ENCODE measurements at places on chromosomes 4 and X.

DNA sequence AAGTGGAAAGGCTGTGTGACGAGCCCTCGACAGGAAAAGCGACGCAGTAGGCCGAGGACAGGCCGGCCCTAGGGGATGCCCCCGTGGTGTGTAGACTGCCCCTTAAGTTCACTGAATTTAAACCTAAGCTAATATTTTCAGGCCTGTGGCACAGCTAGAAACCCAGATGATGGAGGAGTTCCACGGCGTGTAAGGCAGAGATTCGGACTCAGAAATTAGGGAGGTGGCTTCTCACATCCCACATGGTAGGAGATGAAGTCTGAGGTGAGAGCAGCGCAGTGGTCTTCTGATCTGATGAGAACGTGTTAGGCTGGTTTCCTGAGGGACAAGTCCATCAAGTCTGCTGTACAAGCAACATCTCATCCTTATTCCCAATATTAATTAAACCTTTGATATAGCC is 7.8 kb downstream of the LRP2BP start:
- DNase-seq = no peak

- no peak for DNase-seq
These were observed 1.6 kb upstream of the ATP6AP2 start for GRCh38 chrX:40579141-40579540.

DNA sequence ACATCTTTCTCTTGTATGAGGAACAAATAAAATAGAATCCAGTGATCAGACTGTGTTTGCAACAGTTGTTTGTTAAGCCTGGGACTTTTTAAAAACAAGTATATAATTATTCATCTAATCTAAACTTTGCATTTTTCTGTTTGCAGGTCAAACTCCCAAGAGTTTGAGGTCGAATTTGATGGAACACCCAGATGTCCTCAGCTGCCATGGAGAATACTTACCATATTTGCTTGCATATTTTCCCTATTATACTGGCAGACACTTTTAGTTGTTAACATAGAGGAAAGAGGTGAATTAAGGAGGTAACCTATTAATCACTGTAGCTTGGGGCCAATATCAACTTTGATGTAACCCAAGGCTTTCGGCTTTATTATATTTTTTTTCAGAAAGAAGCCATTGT is 401.5 kb upstream of the DIPK2B start:
- no peak for DNase-seq

DNA sequence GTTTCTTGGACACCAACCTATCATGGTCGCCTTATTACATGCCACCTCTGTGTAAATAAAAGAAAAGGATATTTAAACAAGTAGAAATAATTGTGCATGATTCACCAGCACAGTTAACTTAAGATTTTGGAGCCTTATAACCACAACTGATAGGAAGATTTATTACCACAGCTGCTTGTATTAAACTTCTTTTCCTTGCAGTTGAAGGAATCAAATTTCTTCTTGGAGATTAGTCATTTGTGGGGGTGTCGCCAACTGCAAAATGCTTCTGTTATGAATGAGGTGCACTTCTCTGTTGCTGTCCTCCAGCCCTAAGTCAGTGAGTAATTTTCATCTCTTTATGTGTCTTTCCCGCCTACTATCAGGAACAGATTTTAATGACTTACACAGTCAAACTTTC is 73.3 kb downstream of the OR13H1 start:
- no peak for DNase-seq

- no peak for DNase-seq
These were observed 24.0 kb downstream of the CEP44 start for GRCh38 chr4:174307694-174308093.

GRCh38 chrX:24955372-24955930 is 60.3 kb downstream of the ARX start:
- no peak for DNase-seq

- no peak for DNase-seq
These were observed 583.8 kb upstream of the GALNT7 start for GRCh38 chr4:172584816-172585215.

DNA sequence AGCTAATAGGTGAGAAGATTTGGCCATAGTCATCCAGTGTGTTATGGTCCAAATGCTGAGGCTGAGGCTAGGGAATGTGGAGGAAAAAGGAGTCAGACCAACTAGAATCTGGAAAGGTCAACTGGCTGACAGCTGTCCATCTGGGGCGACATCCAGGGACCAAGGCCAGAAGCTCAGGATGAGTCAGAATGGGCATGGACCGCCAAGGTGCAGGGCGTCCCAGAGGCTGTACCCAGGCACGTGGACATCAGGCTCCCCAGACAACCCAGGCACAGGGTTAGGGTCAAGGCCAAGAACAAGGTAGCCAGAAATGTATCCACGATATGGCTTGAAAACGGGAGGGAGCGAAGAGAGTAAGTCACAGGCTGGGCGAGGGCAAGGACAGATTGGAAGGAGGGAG is 26.1 kb upstream of the PTTG2 start:
- DNase-seq = no peak

DNA sequence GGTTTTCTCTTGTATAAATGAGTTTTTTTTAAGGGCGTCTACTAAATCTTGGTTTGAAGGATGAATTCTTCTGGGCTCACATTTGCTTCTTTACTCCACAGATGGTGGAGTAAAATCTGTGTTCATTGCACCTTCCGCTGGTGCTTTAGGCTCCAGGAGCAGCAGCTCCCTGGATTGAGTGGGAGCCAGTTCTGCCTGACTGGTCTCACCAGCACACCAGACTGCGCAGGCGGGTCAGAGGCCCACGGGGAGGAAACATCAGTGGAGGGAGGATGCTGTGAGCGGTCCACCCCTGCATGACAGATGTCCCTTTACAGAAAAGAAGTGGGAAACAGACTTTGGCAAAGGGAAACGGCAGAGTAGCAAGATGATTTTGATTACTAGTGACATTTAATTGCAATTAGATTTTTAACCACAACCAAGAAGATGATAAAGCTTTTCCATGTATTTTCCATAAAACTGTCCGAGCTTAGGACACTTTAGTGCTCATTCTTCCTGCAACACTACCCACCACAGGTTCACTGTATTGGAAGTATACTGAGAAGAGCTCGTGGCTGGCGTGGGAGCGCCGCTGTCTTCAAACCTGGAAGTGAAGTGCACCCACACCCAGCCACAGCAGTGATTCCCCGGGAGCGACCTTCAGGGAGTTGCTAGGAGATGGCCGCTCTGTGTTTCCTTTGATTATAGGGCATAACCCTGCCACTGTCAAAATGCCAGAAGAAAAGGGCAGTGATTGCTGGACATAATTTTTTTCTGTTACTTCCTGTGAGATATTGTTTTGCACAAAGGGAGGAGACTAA is 95.2 kb downstream of the SORBS2 start:
- DNase-seq = no peak

DNA sequence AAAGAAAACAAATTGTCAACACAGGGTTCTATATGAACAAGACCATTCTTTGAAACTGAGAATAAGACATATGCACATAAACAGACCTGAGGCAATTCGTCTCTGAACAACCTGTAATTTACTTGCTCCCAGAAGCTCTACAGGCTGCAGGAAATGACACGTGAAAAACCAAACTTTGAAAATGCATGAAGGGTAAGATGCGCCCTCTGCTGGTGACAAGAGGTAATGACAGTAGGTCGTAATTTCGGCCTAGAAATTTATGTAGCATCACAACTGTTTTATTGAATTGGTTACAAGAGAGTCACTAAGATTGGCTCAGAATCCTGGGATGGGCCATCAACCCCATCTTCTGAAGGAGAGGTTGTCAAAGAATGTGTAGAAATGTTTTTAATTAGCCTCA is 276.5 kb downstream of the PPP4R3C start:
- peak; percentile 24 for DNase-seq

GRCh38 chr4:124028182-124028581 is 631.6 kb downstream of the SPRY1 start:
- DNase-seq = no peak

GRCh38 chr4:44842531-44842930 is 116.2 kb upstream of the GNPDA2 start:
- DNase-seq = no peak

DNA sequence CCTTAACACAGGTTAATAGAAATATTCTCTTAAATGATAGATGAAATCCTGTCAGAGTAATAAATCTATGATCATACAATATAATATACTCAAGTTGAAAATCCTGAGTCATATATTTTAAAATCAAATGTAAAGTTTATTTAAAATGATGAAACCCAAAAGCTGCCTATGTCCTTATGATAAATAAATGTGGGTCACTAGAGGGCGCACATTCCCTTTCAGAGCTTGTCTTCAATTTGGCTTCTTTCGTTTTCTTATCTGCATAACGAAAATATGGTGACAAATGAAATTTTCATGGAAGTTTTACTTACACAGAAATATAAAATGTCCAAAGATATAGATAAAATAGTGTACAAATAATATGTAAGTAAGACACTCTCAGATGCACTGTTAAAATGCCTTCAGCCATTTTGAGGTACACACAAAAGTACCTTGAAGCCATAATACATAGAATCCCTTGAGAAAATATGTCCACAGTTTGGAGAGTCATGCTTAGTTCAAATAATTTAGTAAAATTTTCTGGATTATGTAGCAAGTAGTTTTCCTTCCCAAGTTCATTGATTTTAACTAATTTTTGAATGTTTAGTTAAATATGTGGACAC is 680.4 kb downstream of the DMD start:
- peak; percentile 35 for DNase-seq

- DNase-seq = no peak
These were observed 54.4 kb downstream of the KDM6A start for GRCh38 chrX:44927398-44927797.

GRCh38 chrX:19096586-19096985 is 25.7 kb downstream of the ADGRG2 start:
- DNase-seq = no peak
